ENCODE measurements at places on chromosomes 2 and 18.

DNA sequence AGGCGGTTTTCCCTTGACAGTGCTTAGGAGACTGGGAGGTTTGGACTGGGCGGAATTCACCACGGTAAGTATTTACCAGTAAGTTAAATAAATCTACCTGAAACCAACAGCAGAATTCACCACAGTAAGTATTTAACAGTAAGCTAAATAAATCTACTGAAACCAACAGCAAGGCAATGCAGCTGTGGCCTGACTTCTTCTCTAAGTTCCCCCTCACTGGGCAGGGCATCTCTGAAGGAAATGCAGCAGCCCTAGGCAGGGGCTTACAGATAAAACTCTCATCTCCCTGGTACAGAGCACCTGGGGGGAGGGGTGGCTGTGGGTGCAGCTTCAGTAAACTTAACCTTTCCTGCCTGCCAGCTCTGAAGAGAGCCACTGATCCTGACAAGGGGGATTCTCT lies 432.5 kb upstream of the LRRTM1 start:
- DNase-seq: no peak

DNA sequence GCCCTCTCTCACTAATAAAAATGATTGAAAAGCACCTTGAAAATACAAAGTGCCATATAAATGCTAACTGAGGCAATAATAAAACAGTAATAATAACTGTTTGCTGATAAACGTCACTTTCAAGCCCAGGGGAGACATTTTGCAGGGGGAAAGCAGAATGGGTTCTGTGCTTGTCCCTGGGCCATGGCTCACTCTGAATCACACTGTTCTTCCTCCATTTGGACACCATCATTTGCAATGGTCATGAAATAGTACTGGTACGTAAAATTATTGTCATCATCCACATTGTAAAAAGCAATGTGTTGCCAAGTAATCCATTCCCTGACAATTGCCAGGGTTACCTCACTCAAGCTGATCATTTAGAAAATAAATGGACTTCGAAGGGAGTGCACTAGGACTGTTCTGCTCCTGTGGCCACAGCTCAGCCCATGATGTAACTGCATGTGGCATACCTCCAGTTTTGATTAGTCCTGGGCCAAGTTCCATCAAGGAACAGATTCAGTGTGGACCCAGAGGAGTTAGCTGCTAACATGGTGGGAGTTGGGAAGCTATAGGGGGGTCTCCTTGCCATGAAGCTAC lies 508.8 kb upstream of the CELF4 start:
- DNase-seq: no peak

DNA sequence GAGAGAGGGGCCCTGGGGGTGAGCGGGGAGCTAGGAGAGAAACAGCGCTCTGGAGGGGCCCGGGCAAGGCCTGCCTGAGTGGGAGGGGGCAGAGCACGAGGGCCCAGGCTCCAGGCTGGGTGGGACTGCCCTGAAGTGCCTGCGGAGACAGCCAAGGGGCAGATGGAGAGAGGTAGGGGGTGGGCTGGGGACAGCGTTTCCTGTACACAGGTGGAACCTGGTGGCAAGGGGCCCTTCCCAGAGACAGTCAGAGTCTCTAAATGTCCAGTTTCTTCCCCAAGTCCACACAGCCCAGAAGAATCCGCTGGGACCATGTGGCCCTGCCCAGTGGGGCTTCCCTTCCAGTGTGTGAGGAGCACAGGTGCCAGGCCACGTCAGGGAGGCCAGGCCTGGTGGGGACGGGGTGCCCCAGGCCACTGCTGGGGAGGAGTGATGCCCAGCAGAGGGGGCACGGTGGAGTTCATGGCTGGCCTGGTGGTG lies 1.7 kb upstream of the GPR35 start:
- no peak for DNase-seq

- no peak for DNase-seq
Observed at GRCh38 chr18:45728336-45729010, 4.5 kb downstream of the SLC14A1 start.

- DNase-seq: no peak
Observed at GRCh38 chr2:22153931-22154613, 1030.3 kb downstream of the TDRD15 start.

GRCh38 chr2:134866498-134867099 lies 28.2 kb downstream of the ACMSD start:
- DNase-seq: no peak

DNA sequence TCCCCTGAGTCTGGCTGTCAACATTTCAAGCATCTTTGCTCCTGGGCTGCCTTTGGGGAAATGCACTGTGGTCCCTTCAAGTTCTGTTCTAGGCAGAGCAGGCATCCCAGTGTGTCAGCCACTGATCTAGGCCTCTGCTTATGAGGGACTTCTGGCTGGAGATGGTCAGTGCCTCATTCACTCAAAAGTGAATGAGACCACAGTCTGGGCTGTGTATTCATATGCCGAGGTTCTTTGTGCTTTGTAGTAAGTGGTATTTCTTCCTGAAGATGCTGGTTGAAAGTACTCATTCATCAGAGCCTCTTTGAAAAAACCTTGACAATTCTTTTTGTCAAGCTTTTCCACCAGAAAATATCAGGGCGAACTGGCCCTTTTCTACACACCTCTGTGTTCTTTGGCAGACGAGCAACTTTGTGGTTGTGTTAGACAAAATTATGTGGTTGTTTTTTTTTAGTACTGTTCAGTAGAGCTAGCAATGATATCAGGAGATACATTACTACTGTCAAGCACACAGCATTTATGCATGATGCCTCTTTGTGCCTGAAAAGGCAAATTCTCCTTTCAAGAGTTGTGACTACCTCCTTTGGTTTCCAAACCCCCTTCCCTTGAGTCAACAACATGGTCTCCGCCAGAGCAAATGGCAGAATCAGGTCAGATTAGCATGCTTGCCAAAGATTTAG lies 510.9 kb upstream of the NRP2 start:
- no peak for DNase-seq

- no peak for DNase-seq
Observed at GRCh38 chr2:215435280-215435869, 493 bp downstream of the FN1 start.

DNA sequence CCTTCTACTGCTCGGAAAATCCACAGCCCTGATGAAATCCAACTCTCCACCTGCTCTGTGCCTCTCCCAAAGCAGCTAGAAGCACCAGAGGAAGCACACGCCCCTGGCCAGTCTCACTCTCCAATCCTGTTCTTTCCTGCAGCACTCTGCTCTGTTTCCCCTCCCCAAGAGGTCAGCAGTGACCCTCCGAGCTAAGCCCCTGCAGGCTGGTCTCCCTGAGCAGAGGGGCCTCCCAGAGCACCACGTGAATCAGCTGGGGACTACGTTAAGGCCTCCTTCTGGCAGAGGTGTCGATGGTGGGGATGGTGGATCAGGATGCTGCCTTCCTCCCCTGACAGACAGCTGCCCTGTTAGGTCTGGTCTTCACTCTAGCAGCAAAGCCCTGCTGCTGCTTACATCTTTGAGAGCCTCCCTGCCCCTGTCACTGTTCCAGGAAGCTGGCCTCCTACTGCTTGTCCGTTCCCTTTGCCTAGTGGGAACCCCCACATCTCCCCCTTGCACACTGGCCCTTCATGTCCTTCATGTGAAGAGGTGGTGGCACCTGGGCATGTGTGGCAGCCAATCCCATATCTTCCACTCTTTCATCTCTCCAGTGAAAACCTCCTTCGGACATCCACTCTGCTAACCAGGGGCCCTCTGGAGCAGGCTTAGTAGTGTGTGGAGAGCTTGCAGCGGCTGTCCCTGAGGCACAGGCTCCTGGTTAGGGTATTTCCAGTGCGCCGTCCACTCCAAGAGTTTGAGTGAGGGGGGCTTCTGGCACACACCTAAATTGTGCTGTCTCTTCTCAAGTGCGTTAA lies 307.5 kb upstream of the HS6ST1 start:
- no peak for DNase-seq

DNA sequence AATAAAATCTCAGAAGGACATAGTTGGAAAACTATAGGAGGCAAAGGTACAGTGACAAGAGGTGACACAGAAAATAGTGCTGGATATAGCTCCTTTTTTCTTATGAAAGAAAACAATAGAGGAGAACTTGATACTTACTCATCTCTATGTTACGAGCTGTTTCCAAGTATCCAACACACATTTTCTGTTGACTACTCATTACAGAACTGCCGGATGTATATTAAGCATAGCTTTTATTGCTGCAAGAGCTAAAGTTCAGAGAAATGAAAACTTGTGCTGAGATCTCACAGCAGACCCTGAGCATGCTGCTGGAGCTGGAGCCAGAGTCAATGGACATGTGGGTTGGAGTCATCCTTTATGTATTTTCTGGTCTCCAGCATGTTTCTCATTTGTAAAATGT lies 210.0 kb upstream of the NT5C1B start:
- no peak for DNase-seq

- no peak for DNase-seq
Observed at GRCh38 chr2:112187805-112188596, 49.8 kb downstream of the FBLN7 start.

DNA sequence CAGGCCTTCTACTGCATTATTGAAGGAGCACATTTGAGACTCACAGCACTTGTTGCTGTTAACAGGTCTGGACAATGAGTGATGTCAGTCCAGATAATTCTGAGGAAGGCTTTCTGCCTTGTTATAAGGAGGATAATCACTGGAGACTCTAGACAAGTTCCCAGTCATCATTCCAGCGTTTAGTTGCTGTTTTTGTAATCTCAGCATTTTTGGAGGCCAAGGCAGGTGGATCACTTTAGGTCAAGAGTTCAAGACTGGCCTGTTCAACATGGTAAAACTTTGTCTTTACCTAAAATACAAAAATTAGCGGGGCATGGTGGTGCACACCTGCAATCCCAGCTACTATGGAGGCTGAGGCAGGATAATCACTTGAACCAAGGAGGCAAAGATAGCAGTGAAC lies 39.6 kb upstream of the TRIM43B start:
- DNase-seq: no peak

GRCh38 chr2:192419786-192420185 lies 225.1 kb upstream of the TMEFF2 start:
- DNase-seq: no peak

- DNase-seq: no peak
Observed at GRCh38 chr2:182066400-182067087, 80.9 kb downstream of the PPP1R1C start.

GRCh38 chr2:174738841-174739240 lies 25.4 kb downstream of the CHRNA1 start:
- DNase-seq: no peak

- no peak for DNase-seq
Observed at GRCh38 chr18:67476585-67476984, 39.9 kb downstream of the DSEL start.

GRCh38 chr18:62730941-62731340 lies 15.6 kb downstream of the PHLPP1 start:
- no peak for DNase-seq

DNA sequence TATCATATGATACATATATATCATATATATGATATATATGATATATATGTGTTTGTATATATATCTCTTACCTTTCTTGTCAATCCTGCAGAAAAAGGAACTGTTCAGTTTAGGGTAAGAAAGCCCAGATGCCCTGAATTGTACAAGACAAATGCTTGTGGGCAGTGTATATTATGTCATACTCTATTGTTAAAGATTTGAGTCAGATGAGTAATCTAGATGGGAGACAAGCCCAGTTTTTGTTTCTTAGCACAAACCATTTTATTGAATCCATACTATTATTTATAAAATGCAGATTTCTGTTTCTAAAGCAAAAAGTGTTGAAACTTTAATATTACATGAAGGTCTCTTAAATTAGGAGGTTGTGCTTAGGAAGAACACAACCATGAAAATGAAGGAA lies 90.6 kb downstream of the VRK2 start:
- DNase-seq: no peak

DNA sequence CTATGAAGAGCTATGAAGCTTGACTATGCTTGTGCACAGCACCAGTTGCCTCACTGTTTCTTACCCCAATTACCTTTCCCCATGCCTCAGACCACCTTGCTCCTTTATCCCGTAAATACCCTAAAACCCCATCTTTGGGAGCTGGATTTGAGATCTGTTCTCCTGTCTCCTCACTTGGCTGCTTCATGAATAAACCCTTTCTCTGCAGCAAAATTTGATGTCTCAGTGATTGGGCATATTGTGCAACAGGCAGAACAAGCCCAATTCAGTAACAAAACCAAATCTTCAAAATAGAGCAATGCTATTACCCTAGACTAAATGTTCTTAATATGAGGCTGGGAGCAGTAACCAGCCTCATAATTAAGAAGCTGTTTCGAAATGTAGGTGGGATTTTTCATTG lies 3.5 kb upstream of the SSB start:
- DNase-seq: no peak

GRCh38 chr2:71804281-71804751 lies 343.3 kb downstream of the CYP26B1 start:
- DNase-seq: no peak
